ENCODE measurements at places on chromosomes 4 and X.

- DNase-seq = no peak
Measured at GRCh38 chr4:4923201-4923600, 63.7 kb downstream of the MSX1 start.

DNA sequence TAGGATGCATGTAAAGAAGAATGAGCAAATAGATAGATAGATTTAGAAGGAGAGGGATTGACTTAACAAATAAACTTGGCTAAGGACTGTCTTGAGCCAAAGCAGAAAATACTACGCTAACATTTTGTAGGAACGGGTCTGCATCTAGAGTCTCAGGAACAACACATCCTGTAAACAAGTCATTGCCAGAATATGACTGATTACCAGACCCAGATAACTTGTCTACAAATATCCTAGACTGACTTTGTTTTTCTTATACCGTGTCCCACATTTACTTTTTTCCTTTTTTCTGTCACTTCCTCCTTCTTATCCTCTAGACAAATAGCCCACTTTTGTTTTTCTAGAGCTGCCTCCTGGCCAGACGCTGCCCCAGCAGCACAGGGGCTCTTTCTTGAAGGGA is 393.6 kb downstream of the PDGFC start:
- peak; percentile 16 for DNase-seq

DNA sequence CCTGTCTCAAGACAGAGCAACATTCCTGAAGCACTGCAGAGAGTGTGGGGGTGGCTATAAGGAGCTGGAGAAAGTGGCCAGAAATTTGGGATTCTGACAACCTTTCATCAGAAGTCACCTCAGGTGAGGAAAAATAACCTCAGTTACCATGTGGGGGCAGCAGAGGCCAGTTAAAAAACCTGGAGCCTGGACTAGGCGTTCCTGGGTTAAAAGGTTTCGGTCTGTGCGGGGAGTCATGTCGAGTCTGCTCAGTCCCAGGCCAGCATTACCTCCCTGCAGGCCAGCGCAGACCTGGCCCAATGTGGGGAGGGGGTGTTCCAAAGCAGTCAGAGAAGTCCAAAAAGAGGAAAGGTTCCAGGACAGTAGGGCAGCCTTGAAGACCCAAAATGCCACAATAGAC is 10.9 kb upstream of the NALF2 start:
- DNase-seq = peak; percentile 18

GRCh38 chr4:127959794-127960193 is 5.2 kb downstream of the MFSD8 start:
- DNase-seq = no peak

- peak; percentile 52 for DNase-seq
Measured at GRCh38 chrX:23756165-23756564, 13.1 kb upstream of the ACOT9 start.

DNA sequence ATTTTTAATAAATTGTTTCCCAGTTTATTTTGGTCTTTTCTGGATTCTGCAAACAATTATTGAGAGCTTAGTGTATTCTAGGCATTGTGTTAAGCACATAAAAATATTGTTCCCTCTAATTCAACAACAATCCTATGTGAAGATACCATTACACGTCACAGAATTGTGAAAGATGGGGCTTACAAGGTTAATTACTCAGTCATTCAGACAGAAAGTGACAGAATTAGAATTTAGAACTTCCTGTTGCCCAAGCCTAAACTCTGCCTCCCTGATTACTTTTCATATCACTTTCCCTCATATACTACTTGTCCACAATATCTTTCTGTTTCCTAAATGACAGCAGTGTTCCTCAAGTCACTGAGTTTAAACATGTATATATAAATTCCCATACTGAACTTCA is 186.7 kb upstream of the VEGFC start:
- no peak for DNase-seq

DNA sequence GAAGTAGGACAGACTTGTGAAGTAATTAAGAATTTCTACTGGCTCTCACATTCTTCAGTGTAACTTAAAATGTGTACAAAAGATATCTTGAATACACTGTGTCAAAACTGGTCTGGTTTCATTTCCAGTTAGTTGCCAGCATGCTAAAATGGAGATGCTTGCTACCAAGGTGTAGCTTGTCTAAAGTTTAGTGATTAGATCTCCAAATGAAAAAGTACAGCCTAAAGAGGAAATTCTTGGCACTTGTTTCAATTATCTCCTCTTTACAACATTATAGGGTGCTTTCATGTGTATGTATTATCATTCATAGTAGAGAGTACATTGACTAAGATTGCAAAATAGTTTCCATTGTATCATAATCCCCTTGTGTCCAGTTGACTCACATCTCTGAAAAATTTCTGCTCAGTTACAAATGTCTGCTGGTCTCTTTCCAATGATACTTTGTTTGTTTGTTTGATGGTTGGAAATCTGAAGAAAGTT is 97.3 kb upstream of the SPRY1 start:
- peak; percentile 3 for DNase-seq

- peak; percentile 43 for DNase-seq
Measured at GRCh38 chrX:38754102-38754790, 47.0 kb upstream of the MID1IP1 start.

Data from kidney capillary endothelial cell (primary cell).